Left kidney (tissue), 8 donors: ENCODE measurements at places on chromosomes 2 and 18. TPM values are rescaled to one million over a fixed set of nuclear protein-coding genes. Genes with fewer than 3 reads are reported as not detected.

Gene TTL
- 50.5 TPM for polyA plus RNA-seq

Gene TWIST2
- 2.4 TPM for polyA plus RNA-seq

Gene NOTO
- 0.10 TPM for polyA plus RNA-seq

Gene CD226
- 3.4 TPM for polyA plus RNA-seq

Gene CHRNG
- polyA plus RNA-seq = 1.5 TPM

Gene FRZB
- polyA plus RNA-seq = 10.9 TPM

Gene PPP1R7
- 83.6 TPM for polyA plus RNA-seq
